Activated CD8-positive, alpha-beta memory T cell treated with anti-CD3 and anti-CD28 coated beads for 1 hour (primary cell): ENCODE measurements at places on chromosomes 16 and 17.

DNA sequence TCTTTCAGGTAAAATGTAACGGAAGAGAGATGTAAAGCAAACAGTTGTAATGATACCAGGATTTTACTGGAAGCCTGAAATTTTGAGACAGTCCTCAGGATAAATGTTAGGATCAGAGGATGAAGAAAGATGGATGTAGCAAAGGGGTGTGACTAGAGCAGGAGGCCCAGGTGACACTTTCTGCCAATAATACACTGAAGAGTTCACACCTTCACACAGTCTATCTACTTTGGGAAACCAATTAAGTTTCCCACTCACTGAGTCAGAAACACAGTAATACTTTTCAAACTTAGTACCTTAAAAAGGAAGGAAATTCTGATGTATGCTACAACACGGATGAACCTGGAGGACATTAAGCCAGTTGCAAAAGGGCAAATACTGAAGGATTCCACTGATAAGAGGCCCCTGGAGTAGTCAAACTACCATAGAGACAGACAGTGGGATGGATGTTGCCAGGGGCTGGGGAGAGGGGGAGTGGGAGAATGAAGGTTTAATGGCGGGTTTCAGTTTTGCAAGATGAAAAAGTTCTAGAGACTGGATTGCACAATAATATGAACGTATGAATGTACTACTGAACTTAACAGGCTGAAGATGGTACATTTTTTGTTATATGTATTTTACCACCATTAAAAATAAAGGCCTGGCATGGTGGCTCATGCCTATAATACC, 62.3 kb downstream of the CYTH1 start:
- DNase-seq, result no peak

DNA sequence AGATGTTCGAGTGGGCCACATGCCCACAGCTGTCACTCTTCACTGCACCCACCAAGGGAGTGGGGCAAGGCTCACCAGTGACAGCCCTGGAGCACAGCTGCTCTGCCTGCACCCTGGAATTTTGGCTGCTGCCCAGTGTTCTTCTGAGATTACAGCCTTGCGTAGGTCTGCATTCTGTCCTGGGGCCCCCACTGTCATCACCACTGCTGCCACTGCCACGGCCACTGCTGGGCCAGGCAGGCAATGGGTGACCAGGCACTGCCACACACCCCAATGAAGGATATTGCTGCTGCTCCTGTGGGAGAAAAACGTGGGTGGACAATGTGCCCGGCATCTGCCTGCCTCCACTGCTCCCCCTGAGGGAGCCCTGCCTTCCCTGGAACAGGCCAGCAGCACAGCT, 1717.0 kb downstream of the TP53TG3F start:
- no peak for DNase-seq

DNA sequence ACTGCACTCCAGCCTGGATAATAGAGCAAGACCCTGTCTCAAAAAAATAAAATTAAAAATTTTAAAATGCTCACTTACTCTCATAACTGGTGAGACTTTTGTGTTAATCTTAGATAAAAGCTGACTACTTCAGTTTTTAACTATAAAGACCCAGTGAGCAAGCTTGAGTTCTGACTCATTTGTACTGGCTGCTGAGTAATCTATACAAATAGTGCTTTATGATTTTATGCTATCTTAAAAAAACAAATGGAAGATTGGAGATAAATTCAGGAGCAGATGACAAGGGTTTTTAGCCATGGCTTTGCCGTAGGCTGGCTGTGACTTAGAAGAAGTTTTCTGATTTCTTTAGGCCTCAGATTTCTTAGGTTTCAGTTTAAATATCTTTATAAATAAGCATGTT, 30.5 kb downstream of the SNTB2 start:
- no peak for DNase-seq

GRCh38 chr17:73522696-73523095, 121.5 kb downstream of the SDK2 start:
- DNase-seq, result no peak

- DNase-seq, result no peak
Observed at GRCh38 chr17:15169676-15170075, 95.5 kb downstream of the PMP22 start.
